Progenitor cell of endocrine pancreas (in vitro differentiated cells): ENCODE measurements at places on chromosomes 11 and 22.

- DNase-seq = no peak
These were observed 10.7 kb downstream of the PRPF19 start for GRCh38 chr11:60895687-60896086.

- no peak for DNase-seq
These were observed 10.5 kb upstream of the MUC2 start for GRCh38 chr11:1064167-1064566.

- no peak for DNase-seq
These were observed 19.0 kb downstream of the MICAL3 start for GRCh38 chr22:18005201-18005926.

GRCh38 chr11:118911880-118912741 is 13.6 kb downstream of the BCL9L start:
- DNase-seq = no peak

GRCh38 chr11:73182824-73183321 is 35.2 kb upstream of the P2RY2 start:
- DNase-seq = no peak

DNA sequence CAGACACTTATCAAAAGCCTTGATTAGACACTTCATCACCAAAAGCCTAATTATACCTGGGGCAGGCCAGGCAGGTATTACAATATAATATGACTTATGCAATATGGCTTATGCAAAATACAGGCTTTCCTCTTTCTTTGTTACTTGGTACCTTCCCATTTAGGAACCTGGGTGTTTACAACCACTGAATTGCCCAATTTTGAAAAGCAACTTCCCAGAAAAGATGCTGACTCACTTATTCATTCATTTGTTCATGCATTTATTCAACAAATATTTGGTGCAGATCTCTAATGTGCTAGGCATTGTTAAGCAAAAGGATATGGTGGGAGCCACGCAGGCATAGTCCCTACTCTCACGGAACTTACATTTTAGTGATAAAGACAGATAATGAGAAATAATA is 13.6 kb upstream of the JAML start:
- no peak for DNase-seq

DNA sequence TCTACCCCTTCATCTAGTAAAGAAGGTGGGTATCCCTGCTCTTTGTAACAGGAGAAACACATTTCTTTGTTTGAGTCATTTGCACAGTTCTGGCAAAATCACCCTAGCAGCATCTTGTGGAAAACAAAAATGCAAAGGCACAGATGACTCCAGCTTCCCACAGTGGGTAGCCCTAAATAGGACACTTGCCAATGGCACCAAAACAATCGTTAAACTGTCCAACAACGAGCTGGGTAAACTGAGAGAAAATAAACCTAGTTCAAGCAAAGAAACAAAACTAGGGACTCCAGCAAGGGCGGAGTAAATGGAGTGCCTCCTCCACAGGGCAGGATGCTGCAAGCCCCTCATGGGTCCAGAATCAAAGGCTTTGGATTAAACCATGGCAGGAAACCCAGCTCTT is 239.5 kb downstream of the NTM start:
- no peak for DNase-seq
